Anterior cingulate cortex (tissue), 58 donors: ENCODE measurements at places on chromosomes 5 and 9.
A peak's percentile ranks its signal among the peaks of the same experiment; 100 is the strongest.

- DNase-seq = no peak
Observed at GRCh38 chr9:35938474-35939356, 19.2 kb downstream of the OR2S2 start.

GRCh38 chr5:56264417-56265025 is 31.4 kb upstream of the ANKRD55 start:
- DNase-seq = no peak

DNA sequence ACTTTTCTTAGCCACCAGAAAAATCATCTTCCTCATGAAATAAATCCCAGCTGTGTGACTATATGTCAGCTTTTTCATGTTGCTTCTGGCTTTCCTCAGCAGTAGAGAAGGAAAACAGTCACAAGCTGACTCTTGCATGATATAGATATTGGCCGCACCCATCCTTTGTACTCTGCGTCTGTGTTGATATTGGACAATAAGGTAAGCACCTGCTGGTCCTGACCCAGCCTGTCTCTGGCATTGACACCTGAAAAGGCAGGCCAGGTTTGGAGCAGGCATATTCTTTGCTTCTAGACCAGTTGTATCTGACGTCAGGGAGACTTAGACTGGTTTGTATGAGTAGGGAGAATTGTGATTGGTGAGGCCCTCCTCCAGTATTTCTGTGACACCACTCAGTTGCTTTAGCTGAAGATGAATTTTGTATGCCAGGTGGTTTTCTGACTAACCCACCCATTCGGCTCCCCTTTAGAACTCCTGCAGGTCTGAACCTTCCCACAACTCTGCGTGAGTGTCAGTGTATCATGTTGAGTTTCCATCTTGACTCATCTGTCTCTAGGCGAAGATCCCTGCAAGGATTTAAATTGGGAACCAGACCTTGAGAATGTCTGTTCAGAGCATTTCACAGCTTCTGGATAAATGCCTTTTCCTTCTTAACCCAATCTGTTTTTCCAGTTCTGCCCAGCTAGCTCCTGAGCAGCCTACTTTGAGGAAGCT is 151.2 kb upstream of the RUSC2 start:
- DNase-seq = no peak

DNA sequence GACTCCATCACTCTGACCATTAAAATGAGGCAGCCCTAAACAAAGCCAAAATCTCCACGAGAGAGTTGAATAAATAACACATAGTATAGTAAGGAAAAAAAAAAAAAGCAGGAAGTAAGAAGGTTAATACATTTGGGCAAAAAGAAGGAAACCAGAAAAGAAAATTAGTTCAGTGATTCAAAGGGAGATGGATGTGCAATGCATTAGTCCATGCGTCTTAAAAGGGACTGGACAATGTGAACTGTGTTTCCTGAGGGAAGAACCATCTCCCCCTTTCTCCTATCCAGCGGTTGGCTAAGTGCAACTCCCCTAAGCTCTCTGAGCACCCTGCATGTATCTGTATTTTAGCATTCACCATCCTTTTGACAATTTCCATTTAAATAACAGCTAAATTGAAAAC is 1.4 kb downstream of the ANKRA2 start:
- DNase-seq = no peak

GRCh38 chr5:10503321-10503720 is 60.5 kb upstream of the ANKRD33B start:
- no peak for DNase-seq

- DNase-seq = no peak
Observed at GRCh38 chr5:67971223-67971830, 244.2 kb upstream of the PIK3R1 start.

DNA sequence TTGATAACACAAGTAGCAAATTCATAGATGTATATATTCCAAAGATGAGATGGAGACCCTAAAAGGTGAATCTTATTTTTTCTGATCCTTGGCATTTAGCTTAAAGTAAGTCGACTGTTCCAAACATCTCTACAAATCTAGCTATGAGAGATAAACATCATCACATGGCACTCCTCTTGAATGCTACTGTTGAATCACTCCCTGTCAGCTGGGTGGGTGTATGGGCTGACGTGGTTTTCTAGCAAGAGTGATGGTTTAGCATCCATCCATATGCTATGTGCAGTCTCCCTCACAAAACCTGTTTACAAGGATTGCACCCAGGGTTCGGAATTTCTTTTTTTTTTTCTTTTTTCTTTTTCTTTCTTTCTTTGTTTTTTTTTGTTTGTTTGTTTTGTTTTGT is 13.8 kb downstream of the ACO1 start:
- DNase-seq = no peak

GRCh38 chr5:149788964-149789363 is 58.9 kb downstream of the PPARGC1B start:
- no peak for DNase-seq

- no peak for DNase-seq
Observed at GRCh38 chr5:111066261-111066938, 5.1 kb upstream of the TSLP start.

DNA sequence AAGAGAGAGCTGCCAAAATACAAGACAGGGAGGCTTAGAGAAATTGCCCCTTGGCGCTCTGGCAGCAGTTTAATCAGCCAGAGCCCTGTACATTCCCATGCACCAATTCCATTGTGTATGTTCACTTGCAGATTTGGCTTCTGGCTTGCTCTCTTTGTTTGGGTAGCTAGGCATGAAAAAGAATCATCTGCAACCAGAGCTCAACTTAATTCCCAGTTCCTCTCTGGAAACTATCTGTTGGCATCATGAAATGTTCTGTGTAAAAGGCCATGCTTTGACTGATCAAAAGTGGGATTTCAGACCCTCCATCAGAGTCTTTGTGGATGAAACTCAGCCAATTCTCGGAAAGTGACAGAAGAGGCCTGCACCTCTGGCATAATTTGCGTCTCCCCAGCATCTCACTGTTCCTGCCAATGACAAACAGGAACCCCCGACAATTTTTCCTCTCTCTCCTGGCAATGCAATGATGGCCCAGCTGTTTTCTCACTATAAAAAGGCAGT is 53.8 kb upstream of the RAD23B start:
- DNase-seq = no peak

DNA sequence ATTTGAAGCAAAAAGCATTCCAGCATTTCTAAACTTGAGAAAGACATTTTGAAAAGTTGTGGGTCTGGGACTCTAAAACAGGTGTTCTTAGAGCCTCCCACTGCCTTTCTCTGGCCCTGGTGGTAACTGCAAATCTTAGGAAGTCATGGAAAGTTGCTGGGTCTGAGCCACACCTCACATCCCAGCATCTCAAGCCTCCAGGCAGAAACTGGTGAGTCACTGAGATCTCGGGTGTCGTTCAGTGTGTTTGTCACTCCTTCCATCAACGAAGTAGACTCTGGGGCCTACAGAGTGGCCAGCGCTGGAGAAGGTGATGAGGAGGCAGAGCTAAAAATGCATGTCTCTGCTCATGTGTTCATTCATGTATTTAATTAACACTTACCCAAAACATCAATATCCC is 59.6 kb upstream of the C5orf58 start:
- no peak for DNase-seq

GRCh38 chr5:35246900-35247647 is 16.8 kb upstream of the PRLR start:
- no peak for DNase-seq

- DNase-seq = no peak
Observed at GRCh38 chr9:134546246-134546731, 95.3 kb upstream of the COL5A1 start.

DNA sequence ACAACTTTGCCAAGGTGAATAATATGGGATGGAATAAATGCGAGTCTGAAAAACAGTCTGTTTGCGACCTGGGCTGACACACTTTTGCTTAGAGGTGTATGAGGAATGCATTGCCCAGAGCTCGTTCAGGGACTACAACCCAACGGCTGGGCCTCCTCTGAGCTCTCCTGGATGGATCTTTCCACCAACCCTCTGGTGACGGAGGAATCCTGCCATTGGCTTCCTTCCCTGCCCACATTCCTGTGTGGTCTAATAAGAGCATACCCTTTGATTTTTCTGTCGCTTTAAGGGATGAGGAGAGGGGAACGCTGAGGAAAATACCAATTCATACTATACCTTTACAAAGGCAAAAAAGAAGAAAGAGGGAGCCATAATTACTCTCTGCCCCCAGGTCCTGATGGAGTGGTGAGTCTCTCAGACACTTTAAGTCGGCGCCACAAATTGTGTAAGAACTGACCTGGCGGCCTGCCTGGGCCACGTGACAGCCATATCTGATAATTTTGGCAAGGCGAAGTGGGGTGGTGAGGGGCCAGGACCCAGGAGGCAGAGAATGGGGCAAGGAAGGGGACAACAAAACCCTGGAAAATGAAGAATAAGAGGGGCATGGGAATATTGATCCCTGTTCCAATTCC is 265.2 kb upstream of the MSX2 start:
- DNase-seq = no peak

GRCh38 chr5:42624912-42625311 is 131.7 kb upstream of the CCDC152 start:
- no peak for DNase-seq

DNA sequence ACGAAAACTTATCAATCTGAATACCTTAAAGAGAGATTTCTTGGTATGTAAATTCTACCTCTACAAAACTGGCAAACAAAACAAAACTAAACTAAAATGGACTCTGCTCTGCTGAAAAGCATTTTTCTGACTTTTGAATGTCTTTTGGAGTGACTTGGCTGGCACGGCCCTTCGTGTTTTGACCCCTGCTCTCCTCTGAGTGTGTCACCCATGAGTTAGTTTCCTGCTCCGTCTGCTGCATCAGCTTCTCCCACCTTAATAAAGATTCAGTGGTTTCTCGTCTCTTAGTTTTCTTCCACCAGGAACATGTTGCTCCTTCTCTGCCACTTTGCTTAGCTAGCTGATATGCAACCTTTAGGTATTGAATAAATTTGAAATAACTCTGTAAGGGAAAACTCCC is 1084.0 kb upstream of the CDH18 start:
- DNase-seq = no peak

- peak; percentile 23 for DNase-seq
Observed at GRCh38 chr5:88829054-88829453, 53.9 kb downstream of the MEF2C start.

- DNase-seq = no peak
Observed at GRCh38 chr9:137077758-137078693, 709 bp downstream of the UAP1L1 start.

- DNase-seq = no peak
Observed at GRCh38 chr5:157820593-157821252, 38.2 kb downstream of the CLINT1 start.

GRCh38 chr5:138666226-138666742 is 86.9 kb upstream of the CTNNA1 start:
- no peak for DNase-seq

DNA sequence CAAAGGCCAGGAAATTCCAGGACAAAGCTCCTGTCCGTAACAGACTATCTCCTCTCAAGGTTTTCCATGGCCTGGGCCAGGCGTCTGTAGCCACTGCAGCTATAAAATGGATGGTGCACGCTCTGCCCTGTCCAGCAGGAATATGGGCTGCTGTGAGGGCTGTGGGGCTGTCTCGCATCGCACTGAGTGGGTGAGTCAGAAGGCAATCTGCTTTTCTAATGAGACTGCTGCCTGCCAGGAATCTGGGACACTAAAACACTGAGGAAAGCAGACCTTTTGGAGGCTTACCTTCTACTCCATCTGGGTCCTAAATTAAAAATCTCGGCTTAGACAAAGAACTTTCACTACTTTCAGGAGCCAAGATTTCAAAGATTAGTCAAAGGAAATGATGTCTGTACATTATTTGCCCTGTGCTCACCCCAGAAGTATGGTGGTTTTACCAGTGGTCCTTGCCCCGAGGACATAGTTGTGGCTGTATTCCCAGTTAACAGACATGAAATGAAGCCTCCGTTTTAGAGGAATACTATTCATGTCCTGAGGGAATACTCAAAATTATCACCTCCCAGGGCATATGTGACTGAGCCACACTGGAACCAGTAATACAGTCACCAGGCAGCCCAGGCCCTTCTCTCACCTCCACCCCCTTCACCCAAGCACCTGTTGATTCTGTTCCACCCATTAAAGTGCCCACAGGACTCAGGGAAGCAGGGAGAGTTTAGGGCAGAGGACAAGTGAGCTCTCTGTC is 56.4 kb downstream of the PFDN1 start:
- peak; percentile 41 for DNase-seq

GRCh38 chr5:169116961-169117461 is 183.9 kb downstream of the SLIT3 start:
- no peak for DNase-seq

DNA sequence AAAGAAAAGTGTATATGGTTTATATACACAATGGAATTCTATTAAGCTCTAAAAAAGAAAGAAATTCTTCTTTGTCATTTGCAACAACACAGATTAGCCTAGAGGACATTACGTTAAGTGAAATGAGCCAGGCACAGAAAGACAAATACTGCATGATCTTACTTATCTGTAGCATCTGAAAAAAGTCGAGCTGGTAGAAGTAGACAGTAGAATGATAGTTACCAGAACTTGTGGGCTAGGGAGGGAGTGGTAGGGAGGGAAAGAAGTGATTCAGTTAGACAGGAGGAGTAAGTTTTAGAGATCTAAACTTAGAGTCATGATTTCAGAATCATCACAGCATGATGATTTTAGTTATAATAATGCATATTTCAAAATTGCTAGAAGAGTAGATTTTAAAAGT is 184.6 kb downstream of the TLE4 start:
- DNase-seq = no peak

- DNase-seq = no peak
Observed at GRCh38 chr9:14311171-14311949, 2.6 kb downstream of the NFIB start.

GRCh38 chr5:151953833-151954232 is 29.2 kb upstream of the GLRA1 start:
- DNase-seq = no peak

DNA sequence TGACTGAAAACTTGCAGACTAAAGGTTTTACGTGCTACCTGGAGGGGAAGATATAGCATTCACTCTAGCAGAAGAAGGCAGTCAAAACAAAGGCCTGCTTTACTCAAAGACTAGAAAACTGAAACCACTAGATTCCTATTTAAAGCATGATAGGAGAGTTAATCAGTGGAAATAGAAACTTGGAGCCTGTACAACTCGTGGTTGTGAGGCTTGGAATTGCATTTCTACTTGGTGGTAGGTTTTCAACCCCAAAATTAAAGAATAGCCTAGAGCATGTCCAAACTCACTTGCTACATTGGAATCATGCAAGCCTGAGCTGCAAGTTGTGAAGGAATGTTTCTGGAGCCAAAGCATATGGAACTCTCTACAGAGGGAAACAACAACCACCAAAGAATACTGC is 1526.4 kb upstream of the NUDT12 start:
- DNase-seq = no peak

DNA sequence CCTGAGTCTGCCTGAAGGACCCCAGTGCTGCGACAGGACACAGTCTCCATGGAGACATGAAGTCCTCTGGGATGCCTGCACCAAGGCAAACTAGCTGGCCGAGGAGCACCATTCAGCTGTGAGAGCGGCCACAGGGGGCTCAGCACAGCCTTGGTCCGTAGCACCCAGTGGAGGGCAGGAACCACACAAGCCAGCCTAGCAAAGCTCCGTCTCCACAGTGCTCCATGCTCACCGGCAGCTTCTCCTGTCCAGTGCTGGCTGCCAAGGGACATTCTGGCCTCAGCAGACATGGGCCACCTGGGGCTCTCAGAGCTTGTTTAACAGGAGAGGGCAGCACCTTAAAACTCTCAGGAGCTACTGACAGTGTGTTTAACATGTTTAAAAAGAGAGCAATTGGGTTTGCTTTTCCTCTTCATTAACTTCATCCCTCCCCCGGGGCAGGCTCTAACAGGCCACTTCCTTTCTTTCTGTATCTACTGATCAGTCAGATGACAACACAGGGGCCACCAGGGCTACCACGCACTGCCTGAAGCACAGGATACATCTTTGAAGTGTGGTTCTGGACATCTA is 57.0 kb downstream of the SECISBP2 start:
- no peak for DNase-seq
